ENCODE measurements at places on chromosomes 7 and 10.

DNA sequence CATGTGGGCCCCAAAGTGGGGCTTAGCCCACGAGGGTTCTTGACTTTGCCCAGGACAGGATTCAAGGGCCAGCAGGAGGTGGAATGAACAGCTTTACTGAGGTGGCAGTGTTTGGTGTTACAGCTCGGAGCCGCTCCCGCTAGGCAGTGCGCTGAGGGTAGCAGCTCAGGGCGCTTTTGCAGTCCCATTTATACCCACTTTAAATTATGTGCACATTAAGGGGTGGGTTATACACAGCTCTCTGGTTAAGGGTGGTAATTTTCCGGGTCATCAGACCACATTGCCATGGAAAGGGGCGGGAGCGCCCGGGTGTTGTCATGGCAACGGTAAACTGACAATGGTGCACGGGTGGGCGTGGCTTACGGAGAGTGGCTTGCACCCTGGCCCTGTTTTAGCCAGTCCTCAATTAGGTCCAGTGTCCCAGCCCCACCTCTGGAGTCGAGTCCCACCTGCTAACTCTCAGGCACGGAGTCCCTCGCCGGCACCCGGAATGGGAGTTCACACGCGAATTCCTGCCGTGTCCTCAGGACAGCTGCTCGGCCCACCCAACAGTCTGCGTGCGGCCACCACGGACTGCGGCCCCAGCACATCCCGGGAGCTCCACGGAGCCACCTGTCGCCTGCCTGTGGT, 58.2 kb upstream of the PDGFA start:
- no peak for DNase-seq

GRCh38 chr7:43589728-43590127, 6.8 kb downstream of the STK17A start:
- DNase-seq, result no peak

DNA sequence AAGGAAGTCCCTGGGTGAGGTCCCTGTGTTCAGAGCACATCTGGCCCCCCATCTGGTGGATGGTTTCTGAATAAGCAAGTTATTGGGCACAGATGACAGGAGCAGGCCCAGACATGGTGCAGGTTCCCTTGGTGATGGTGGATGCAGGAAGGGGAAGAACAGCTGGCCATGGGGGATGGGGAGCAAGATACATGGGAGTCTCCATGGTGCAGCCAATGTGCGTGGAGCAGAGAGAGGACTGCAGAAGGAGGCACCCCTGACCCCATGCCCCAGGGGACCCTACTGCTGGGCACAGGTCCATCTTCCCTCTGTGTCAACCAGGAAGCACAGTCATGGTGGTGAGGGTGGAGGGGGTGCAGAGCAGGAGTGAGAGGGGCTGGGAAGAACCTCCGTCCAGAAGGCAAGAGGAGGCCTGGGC, 43.8 kb upstream of the RABGEF1 start:
- DNase-seq, result no peak

DNA sequence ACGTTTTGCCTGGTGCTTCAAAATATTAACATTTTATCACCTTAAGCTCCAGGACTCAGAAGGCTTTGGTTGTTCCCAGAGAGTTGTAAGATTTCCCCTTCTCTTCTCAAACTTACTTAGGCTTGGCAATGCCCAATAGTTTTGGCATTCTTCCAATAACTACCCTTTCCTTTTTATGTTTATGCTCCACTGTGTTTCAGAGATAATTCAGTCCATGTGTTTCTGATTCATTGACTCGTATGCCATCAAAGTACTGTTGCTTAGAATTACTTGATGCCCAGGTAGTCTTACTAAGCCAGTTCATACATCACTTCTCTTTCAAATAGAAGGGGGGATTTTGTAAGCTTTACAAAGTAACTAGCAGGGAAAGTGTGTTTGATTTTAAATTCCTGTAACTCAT, 66.6 kb downstream of the AGMO start:
- DNase-seq, result no peak

- no peak for DNase-seq
Observed at GRCh38 chr7:2217716-2218443, 14.9 kb downstream of the MAD1L1 start.

DNA sequence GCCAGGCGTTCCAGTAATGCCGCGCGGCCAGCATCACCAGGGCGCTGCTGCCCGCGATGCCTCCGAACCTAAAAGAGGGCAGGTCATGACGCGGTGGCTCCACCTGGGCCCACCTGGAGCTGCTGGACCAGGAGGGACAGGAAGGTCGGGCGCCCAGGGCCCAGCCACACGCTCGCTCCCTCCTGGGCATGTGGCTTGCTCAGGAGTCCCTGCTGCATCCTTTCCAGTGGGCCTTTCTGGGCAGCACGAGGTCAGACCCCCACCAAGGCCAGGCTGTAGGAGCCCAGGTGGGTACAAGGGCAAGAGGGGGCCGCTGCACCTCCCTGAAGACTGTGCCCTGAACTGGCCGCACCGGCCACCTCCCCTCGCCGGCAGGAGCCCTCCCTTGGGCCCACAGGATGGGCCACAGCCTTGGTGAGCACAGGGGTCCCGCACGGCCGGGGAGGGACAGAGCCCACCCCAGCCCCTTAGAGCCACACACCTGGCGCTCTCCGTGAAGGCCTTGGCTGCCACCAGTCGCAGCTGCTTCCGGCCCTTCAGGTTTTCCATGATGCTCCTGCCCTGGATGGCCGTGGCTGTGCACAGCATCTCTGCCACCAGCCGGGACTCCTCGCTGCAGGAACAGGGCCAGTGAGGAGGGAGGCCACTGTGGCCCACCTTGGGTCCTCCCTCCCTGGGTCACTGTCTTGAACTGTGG, 43.2 kb downstream of the CFAP46 start:
- no peak for DNase-seq

GRCh38 chr7:20722941-20723340, 63.7 kb downstream of the SP8 start:
- no peak for DNase-seq

DNA sequence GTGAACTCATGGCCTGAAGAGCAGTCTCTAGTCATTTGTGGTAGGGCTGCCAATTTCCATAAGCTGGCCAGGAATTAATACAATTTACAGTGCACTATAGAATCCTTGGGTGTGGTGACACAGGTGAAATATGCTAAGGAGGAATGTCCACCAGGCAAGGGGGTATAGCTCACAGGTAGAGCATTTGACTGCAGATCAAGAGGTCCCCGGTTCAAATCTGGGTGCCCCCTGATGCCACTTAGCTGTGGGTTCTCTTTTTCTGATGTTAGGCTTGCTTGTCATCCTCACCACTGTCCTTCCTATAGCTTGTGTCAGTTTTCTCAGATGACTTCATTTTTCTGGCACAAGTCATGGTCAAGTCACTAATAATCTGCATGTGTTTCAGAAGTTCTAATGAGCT, 108.7 kb downstream of the ZNF467 start:
- no peak for DNase-seq

- DNase-seq, result no peak
Observed at GRCh38 chr7:156024201-156024600, 211.9 kb upstream of the SHH start.

DNA sequence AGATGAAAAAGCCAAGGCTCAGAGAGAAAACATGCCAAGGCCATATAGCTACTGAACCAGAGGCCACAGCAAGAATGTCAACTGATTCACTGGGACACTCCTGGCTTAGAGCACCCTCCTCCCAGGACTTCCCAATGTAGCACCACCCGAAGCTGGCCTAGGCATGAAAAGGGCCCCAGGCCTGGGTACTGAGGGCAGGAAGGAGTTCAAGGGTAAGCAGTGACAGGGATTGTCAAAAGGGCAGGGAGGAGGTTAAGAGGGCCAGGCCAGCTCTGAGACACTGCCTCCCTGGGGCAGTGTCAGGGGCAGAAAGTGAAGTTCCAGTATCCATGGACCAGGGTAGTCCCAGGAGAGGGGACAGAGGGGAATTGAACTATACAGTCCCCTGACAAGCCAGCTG, 57.8 kb downstream of the FRMPD2 start:
- no peak for DNase-seq

All from activated CD8-positive, alpha-beta memory T cell treated with anti-CD3 and anti-CD28 coated beads for 1 hour (primary cell).